ENCODE measurements at places on chromosomes 11 and 22.

- DNase-seq = no peak
Measured at GRCh38 chr11:47620836-47621378, 21.5 kb downstream of the MTCH2 start.

GRCh38 chr11:131063638-131064037, 147.4 kb upstream of the SNX19 start:
- no peak for DNase-seq

DNA sequence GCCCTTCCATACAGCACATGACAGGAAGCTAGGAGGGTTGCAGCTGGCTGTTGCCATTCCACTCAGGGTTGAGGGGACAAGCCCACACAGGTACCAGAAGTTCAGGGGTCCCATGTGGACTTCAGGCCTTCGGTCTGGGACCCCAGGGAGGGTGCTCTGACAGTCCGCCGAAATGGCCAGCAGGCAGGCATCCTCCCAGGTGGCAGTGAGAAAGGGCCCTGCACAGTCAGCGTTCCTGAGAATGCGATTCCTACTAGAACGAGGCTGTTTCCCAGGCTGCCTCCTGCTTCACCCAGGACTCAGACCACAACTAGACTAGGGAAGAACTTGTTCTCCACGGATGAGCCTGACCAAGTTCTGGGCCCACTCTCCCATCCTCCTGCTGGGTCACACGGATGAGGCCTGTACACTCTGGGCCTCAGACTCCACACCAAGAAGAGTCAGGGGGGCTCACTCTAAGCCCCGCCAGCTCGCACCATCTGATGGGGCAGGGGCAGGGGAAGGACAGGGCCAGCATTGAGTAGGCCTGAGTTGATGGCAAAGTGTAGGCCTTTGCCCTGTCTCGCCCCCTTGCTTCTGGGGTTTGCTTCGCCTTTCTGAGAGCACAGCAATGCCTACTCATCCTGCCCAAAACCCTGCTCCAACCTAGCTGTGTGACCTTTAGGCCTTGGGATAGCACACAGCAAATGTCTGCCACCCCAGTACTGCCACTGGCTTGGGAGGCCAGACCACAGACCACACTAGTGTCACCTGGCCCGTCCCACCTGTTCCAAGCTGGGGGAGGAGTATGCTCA, 14.0 kb downstream of the KCNQ1OT1 start:
- DNase-seq = no peak

- no peak for DNase-seq
Measured at GRCh38 chr11:4662876-4663275, 19.1 kb downstream of the OR51E1 start.

- DNase-seq = peak; percentile 68
Measured at GRCh38 chr11:120564573-120565311, 53.2 kb downstream of the GRIK4 start.

GRCh38 chr11:100738701-100739270, 51.7 kb downstream of the ARHGAP42 start:
- no peak for DNase-seq

DNA sequence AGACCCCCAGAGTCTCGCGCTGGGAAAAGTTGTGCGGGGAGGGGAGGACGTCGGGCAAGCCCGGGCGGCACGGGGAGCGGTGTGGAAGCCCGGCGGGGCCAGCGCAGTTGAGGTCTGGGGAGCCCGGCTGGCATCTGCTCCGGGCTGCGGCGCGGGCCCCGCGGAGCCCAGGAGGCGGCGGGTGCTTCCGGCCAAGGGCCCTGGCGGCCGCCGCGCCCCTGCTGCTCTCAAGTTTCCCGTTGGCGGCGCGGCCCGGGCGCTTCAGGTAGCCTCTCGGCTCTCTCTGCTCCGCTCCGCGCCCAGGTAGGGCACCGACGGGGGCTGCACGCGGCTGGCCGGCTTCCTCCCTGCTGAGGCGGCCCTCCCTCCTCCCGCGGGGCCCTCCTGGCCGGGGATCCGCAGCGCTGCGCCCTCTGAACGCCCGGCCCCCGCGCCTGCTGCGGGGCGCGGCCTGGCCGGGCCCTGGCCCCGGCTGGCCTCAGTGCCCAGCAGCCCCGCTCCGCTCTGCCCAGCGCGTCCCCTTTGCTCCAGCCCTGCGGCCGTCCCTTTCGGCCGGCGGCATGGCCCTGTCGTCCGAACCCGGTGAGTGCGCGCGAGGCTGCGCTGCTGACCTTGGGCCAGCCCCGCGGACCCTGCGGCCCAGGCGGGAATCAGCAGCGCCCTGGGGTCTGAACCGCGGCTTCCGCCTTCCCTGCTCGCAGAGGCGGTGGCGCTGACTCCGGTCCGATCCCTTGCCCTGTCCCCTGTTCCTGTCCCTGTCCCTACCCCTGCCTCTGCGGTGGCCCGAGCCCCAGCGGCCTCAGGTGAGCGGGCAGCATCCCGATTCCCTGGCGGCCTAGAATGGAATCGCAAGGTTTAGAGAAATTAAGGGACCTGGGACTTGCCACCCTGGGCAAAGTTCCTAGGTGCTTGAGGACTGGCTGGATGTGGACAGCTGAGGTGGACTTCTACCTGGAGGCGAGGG, 4.3 kb upstream of the AMPD3 start:
- DNase-seq = peak; percentile 71

- DNase-seq = no peak
Measured at GRCh38 chr22:32799496-32799895, 2.0 kb upstream of the TIMP3 start.

GRCh38 chr11:130156108-130157022, 3.2 kb upstream of the ST14 start:
- no peak for DNase-seq

DNA sequence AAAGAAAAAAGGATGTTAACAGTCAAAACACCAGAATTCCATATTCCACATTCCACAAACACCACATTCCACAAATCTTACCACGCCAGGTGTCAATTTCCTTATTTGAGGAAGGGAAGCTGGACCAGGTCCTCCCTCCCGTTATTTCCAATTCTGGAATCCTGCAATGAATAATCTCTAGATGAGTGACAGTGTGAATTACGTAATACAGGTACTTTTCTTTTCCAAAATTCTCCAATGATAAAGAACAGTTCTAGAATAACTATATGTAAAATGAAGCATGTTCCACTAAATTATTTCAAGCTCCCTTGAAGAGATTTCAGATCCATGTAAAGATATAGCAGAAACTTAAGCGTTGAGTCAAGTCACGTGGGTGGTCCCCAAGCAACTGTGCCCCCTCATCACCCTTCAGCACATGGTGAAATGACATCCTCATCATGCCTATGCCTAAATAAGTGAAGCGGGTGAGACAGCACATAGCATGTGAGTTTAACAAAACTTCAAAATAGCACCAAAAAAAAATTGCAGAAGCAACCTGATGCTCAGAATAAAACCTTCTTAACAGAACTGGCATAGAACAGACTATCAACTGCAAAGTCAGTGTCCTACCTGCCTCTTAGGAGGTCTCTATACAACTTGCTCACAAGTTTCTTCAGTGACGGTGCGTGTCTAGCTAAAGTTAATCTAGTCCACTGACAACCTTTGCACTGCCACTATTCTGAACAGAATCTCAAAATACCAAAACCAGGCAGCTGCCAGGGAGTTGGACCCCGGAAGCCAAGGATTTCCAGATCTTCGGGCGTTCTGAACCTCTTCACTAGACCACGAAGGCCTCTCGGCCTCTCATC, 876 bp downstream of the NFRKB start:
- no peak for DNase-seq

DNA sequence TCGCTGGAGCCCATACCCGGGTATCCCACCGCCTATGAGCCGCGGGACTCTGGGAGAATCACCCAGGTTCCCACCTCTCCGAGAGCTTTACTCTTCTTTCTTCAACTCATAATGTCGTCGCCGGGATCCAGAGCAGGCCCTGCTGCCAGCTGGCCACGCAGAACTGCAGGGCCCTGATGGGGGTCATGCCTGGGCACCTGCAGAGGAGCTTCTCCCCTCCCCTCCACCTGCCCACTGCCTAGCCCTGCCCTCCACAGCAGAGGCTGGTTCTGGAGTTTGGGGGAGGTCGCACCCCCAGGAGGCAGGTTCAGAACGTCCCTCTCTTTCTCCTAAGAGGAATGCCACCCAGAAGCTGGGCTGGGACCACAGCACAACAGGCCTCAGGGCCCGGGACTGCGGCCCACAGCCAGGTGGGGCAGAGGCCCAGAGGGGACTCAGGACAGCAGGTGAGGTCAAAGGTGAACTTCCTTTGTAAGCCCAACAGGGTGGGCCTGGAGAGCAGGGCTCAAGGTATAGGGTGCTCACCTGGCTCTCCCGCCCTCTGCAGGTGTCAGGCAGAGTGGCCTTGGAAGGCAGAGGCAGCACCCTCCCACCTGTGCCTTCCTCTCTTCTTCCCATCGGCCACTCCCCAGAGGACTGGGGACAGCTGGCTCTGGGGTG, 1.9 kb downstream of the SLC25A45 start:
- DNase-seq = no peak

- DNase-seq = no peak
Measured at GRCh38 chr22:36682811-36683210, 20.7 kb downstream of the CACNG2 start.
